ENCODE measurements at places on chromosomes 6 and 20.

- DNase-seq, result no peak
Observed at GRCh38 chr20:16360668-16361067, 212.6 kb downstream of the KIF16B start.

GRCh38 chr6:3176562-3177355, 19.4 kb upstream of the TUBB2A start:
- no peak for DNase-seq

DNA sequence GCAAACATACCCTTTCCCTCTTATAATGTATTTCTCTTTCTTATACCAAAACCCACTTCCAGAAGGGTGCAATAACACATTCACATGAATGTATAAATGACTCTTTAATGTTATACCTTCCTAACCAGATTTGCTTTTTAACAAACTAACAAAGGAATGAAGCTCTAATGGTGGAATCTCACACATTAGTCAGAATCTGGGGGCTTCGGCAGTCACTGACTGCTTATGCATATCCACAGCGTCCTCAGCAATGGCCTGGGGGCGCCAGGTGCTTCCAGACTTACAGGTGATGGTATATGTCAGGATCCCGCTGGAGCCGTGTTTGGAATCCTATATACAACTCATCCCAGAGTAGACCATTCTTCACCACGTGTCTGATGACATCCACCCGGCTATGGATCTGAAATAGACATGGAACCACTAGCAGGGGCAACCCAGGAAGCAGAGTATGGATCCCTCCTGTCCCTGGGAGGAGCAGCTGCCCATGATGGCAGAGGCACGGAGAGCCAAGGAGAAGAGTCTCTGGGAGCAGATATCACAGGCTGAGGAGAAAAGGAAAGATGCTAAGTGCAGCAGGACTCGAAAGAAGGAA, 150.8 kb upstream of the RIPOR2 start:
- no peak for DNase-seq

DNA sequence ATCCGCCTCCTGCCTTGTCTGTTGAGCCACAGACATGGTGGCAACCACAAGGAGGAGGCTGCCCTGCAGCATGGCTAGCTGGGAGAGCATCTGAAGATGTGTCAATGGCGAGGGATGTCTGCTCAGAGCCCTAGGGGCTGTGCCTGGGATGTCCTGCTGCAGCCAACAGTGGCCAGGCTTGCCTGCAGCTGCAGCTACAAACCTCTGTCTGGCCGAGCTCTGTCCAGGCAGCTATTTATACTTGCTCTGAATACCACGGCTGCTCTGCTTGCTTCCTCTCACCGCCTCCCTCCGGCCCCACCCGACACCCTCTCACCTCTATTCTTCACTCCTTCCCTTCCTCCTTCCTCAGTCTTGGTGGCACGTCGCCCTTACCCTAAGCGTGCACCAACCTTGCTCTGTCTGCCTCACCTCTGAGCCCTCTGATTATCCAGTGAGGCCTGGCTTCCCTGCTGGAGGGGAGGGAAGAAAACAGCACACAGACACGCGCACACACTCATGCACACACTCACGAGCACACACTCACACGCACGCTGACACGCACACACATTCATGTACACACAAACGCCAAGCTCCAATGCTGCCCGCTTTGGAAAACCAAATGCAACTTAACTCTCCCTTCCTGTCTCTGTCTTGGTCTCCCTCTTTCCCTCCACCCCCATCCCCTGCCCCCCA, at the start of gene ANGPT4:
ANGPT4 (minus strand) TSS at position 210 of the 675 bp plus-strand sequence; CDS start at position 90, 120 bp downstream.
- no peak for DNase-seq

DNA sequence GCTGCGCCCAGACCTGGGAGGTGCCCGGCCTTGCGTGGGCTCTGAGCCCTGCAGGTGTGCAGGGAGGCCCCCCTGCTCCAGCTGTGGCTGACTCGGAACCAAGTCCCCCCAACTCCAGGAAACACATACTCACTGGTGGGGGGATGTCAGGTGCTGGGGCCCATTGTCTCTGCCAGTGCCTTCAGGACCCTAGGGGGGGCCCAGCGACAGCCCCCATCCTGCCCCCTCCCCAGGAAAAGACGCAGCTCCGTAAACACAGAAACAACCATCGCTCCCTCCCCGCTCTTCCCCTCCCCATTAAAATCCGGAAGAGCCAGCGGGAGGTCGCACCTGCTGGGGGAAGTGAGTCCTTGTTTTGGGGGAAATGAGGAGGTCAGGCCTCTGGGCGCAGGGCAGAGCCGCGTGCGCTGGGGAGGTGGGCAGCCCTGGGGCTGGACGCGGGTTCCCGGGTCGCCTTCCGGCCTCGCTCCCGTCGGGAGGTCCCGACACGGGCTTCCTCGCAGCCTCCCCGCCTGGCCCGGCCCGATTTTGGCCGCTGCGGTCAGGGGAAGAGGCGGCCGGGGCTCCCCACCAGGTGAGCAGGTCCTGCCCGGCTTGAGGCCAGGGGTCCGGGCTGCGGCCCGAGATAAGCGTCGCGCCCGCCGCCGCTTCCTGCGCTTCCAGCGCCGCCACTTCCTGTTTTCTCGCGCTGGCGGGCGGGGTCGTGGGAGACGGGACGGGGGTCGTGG, 6.2 kb downstream of the C20orf204 start:
- DNase-seq, result no peak

All from ovary (tissue), 10 donors.